Cardiac muscle cell (in vitro differentiated cells and primary cell): ENCODE measurements at places on chromosomes 1 and 21. TPM values are rescaled to one million over a fixed set of nuclear protein-coding genes. Genes with fewer than 3 reads are reported as not detected.
A peak's percentile ranks its signal among the peaks of the same experiment; 100 is the strongest.

The TRABD2B gene
- 0.60 and 1.2 TPM in 2 replicates for total RNA-seq

The SLC30A10 gene
- total RNA-seq = 0.21 and 0.95 TPM in 2 replicates

The LMOD1 gene
- 48.3 and 75.6 TPM in 2 replicates for total RNA-seq

DNA sequence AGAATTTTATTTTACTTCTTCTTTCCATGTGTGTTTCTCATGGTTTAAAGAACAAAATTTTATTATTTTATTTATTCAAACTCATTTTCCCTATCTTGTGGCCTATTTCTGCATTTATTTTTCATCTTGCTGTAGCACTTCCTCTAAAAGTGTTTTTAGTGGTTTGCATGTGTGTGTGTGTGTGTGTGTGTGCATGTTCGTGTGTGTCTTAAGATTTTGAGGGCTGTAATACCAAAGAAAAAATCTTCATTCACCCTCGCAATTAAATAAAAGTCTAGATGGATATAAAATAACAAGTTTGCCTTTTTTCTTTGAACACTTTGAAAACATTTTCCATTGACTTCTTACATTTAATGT, 24.6 kb upstream of the FCRL3 start:
- no peak for DNase-seq

- DNase-seq = no peak
Observed at GRCh38 chr1:36166136-36166535, 10.2 kb downstream of the MAP7D1 start.

DNA sequence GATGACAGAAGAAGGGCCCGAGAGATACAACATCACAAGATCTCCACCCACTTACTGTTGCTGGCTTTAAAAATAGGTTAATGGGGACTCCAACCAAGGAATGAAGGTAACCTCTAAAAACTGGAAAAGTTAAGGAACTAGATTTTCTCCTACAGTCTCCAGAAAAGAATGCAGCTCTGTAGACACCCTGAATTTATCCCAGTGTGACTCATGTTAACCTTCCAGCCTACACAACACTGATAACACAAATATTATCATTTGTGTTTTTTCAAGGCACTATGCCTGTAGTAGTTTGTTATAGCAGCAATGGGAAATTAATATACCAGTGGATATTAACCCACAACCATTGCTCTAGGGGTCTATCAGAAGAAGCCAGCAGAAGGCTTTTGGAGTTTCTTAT, 730.7 kb upstream of the ZP4 start:
- no peak for DNase-seq

DNA sequence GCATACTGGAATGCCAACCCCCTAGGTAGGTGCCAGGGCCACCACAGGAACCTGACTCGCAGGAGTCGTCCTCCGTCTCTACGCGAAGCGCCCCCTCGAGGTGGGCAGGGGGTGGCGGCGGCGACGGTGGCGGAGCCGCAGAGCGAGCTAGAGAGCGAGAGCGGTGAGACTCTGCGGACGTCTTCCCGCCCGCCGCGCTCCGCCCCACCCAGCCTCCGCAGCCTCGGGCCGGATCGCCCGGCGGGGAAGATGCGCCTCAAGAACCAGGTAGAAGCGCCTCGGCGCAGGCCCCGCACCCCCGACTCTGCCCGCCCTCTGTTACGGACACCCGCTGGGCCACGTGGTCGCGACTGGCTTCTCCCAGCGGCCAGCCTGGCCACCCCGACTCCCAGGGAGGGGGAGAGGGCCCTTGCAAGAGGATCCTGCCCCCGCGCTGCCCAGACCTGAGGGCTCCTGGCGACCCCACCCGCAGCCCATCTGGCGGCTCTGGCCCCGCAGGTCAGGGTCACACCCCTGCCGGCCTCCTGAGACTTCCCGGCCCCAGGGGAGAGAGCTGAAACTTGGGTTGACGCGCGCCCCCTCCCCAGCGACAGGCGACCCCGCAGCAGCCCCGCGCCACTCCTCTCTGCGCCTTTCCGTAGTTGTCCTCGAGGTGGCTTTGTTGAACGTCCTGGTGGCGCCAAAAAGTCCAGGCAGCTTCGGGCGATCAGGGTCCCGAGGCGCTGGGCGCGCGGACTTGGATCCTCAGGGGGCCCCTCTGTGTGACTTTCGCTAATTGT, 24.4 kb upstream of the AGBL4 start:
- DNase-seq = peak; percentile 1

The ANGPTL3 gene
- not detected in 2 replicates for total RNA-seq

- no peak for DNase-seq
Observed at GRCh38 chr1:4084446-4084845, 184.4 kb upstream of the C1orf174 start.

- no peak for DNase-seq
Observed at GRCh38 chr1:117032681-117033539, 27.2 kb upstream of the TTF2 start.

The C1QTNF12 gene
- 1.5 TPM in 1 of 2 replicates, not detected in the other for total RNA-seq

GRCh38 chr1:47996406-47997226, 569 bp downstream of the TRABD2B start:
- peak; percentile 59 for DNase-seq

DNA sequence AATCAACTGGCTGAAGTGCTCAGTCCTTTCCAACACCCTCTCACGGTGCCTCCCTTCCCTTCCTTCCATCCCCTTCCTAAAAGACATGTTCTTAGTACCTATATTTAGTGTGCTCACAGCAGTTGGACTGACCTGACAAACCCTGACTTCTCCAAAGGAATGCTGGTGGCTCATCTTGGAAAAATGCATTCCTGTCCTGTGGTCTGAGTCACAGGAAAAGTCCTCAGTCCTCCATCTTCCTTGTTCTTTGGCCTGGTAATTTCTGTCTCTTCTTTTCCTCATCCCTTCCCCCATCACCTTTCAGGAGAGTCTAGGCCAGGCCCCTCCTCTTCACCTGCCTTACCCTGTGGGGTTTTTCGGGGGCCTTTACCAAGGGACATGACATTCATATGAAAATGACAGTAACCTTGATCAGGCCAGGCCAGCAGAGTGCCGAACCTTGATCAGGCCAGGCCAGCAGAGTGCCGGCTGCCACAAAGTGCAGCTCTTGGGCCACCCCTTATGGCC, 7.2 kb downstream of the ATP1B1 start:
- no peak for DNase-seq

DNA sequence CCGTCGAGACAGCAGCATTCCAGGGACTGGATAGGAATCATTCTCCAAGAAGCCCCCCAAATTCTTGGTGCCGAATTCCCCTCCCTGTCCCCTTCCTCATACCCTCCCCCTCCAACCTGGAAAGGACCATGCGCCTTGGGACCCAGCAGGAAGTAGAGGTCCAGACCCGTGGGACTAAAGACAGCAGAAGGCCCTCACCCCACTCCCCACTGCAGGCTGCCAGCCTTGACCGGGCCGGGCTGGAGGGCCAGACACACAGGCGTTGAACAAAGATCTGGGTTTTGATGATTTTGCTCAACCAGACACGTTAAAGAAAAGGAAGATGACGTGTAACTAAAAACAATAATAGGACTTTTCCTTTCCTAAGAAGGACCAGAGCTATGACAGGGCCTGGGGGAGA, 286.5 kb downstream of the NPHP4 start:
- DNase-seq = no peak

DNA sequence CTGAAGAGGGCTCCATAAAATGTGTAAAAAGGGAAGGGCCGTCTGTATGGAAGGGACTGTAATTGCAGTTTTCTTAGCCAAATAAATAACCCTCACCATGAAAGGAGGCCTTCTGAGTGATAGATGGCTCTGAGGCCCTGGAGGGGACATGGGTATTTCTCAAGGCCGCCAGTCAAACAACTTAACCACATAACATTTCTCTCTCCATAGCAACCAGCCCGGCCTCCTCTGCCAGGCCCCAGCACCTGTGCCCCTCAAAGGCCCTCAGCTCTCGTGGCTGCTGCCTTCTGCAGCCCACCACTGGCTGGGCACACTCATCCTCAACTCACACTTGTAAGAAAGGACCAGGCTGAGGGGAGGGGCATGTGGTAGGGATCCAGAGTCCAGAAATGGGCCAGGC, 57.0 kb upstream of the GJB5 start:
- DNase-seq = no peak

DNA sequence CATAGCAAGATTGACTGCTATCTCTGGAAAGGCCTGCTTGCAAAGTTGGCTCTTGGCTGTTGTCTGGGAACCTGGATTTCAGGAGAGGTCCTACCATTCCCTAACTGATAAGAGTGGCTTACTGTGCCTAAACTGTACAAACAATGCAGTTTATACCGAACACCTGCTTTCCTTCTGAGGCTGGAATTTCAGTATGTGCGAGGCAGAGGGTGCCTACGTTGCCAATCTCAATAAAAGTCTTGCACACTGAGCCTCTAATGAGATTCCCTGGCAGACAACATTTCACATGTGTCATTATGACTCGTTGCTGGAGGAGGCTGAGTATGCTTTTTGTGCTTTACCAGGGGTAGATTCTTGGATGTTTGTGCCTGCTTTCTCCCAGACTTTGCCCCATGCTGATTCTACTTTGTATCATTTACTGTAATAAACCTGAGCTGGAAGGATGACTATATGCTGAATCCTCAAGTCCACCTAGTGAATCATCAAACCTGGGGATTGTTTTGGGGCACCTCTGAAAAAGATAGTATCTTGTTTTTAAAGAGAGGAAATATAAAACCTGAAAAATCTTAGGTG, 58.9 kb upstream of the GNG4 start:
- no peak for DNase-seq

DNA sequence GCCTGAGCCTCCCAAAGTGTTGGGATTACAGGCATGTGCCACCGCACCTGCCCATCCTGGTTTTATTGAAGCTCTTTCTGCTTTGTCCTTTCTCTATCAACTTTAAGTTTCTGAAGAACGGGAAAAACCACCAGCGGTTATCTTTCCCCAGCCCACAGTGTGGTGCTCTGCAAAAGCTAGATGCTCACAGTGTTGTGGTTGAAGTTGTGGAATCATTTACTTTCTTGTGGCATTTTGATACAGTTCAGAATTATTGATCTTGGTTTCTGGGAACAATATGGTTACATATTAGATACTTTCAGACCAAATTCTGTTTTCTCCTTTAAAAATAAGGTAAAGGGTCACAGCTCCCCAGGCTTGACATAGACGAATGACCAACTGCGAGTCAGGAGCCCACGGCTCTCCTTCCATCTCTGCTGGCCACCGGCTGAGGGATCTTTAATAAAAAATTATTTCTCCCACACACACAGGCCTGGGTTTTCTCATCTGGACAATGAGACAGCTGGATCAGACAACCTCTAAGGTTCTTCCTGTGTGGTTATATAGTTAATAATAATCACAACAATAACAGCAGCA, 385.3 kb downstream of the SETD4 start:
- no peak for DNase-seq
